ENCODE measurements at places on chromosomes 2 and 18.

DNA sequence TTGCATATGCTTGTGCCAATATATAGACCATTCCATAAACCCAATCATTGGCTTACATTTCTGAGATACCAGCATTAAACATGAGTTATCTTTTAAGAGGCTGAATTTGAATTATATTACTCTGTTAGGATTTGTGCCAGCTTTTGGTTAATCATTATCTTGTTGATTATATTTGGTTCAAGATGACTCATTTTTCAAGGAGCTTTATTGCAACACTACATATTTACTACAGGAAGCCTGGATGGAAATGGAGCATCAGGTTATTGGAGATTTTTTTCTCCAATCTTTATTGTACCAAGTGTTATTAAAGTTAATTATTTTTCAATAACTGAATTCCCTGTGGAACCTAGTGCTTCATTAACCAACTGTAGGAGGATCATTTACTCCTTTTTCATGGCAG is 26.4 kb downstream of the EML4 start:
- DNase-seq = peak; percentile 35

DNA sequence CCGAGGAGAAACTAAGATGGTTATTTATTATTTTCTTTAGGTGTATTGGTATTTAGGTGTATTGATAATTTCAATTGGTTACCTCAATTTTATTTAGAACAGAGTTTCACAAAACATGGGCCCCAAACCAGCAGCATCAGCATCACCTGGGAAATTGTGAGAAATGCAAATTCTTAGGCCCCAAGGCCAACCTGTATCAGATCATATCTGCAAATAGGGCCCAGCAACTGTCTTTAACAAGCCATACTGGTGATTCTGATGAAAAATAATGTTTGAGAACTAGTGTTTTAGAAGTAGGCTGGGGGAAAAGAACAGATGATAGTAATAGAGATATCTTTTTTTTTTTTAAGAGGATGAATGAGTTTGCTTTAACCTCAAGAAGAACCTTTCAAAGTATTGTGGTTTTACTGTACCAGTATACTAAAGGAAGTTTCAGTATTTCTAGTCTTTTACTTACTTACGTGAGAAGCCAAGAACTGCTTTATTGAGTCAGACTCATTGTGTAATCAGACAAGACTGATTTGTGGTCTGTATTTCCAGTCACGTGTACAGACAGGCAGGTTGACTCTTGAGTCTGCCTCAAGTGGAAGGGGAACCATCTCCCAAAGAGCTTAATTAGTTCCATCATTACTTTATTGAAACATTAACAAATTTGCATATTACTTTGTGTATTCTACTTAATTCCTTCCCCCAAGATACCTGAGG is 60.4 kb upstream of the GAREM1 start:
- DNase-seq = peak; percentile 54

DNA sequence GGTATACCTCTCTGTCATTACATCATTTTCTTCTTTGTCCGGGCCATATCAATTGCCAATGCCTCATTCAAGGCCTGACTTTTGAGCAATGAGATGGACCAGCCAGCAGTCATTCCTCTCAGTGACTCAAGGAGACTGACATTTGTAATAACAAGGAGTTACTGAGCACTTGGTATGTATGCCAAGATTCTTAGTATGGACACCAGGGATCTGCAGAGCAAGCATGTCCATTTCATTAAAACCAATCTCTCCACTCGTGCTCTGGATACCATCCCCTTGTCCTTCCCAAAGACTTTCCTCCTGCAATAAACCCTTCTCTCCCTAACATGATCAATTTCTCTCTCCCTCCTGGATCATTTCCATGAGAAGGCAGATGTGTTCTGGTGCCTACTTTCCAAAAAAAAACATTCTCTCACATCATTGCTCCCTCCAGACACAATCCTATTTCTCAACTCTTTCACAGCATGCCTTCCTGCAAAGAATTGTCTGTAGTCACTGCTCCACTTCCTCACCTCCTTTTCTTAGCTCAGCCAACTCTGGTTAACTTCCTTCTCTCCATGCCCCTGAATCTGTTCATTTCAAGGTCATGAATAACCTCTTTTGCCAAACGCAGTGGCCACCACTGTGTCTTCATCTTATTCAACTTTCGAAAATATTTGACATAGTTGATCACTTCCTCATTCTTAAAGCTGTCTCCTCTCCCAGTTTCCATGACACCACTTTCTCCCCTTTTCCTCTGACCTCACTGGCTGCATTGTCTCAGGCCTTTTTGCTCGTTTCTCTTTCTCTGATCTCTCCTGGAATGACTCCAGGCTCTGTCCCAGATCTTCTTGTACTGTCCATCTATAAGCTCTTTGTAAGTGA is 102.8 kb upstream of the CYP1B1 start:
- peak; percentile 92 for DNase-seq

DNA sequence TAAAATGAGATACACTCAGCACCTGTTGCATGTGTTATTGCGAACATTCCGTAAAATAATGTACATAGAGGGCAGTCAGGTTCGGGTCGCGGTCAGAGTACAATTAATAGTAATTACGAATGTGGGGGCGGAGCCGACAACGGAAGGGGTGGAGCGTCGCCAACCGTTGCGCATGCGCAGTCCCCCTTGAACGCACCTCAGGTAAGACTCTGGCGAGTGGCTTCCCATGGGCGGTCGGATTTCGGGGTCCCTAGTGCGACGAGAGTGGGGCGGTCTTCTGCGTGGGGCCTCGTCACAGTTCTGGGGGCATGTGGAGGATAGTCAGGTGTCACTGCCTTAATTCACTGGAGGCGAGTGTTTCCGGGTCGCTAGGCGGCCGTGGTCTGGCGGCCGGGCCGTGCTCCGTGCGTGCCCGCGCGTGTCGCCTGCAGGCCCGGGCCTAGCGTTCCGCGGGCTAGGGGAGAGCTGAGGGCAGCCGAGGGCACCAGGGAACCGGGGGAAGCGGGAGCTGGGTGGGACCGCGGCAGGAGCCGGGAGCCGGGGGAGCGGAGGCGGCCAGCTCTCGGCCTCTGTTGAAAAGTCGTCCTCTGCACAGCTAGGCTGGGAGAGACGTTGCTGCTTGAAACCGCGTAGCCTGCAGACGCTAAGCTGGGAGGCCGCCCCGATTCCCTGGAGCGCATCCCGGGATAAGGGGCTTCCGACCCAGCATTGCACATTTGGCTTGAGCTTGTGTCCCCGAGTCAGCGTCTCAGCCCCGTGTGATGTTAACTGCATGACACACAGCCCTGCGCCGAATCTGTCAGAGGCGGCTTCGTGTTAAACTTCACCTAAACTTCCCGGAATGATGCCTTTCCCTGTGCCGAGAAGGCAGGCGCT is at the start of gene CEBPZOS:
Gene CEBPZOS, plus strand, starts transcription at position 177 of the 876 bp plus-strand sequence. CDS start 3,209 bp downstream, outside the sequence.
- peak; percentile 74 for DNase-seq

- DNase-seq = peak; percentile 62
Measured at GRCh38 chr2:152647552-152647951, 69.7 kb downstream of the PRPF40A start.

Data from astrocyte of the spinal cord (primary cell).